ENCODE measurements at places on chromosomes 1 and 21.

GRCh38 chr1:54736685-54737084, 21.0 kb downstream of the TTC4 start:
- DNase-seq, result no peak

- DNase-seq, result no peak
Measured at GRCh38 chr1:114660238-114660637, 9.6 kb downstream of the DENND2C start.

DNA sequence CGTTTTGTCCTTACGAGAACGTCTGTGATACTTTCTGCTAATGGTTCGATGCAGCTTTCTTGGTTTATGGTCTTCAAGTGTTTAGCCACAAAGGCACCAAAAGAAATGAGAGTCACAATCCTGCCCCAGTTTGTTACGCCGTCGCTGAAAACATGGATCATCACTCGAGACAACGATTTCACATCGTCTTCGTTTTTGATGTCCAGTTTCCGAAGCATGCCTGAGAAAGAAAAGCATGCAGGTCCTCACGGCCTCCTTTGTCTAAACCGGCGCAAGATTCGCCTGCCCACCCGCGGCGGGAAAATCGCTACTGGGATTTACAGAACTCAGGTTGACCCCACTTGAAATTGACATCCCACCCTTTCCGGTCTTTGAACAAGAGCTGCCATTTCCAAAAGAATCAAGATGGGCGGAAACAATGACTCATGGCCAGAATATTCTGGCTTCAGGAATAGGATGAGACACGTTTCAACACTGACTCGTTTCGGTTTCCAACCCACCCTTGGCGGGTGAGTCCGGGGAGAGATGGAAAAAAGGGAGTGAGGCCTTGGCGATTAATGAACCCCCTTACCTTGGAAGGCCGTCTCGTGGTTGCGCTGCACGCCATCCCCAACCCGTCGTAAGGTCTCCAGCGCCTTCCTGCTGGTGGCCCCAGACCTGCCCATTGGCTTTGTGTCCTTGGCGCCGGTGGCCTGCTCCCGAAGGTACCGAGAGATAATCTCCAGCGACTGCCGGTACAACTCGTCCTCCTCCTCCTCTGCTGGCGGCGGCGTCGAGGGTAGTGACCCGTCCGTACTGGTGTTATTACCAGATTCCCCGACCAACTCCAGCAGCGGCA, 919 bp downstream of the MCL1 start:
- no peak for DNase-seq

DNA sequence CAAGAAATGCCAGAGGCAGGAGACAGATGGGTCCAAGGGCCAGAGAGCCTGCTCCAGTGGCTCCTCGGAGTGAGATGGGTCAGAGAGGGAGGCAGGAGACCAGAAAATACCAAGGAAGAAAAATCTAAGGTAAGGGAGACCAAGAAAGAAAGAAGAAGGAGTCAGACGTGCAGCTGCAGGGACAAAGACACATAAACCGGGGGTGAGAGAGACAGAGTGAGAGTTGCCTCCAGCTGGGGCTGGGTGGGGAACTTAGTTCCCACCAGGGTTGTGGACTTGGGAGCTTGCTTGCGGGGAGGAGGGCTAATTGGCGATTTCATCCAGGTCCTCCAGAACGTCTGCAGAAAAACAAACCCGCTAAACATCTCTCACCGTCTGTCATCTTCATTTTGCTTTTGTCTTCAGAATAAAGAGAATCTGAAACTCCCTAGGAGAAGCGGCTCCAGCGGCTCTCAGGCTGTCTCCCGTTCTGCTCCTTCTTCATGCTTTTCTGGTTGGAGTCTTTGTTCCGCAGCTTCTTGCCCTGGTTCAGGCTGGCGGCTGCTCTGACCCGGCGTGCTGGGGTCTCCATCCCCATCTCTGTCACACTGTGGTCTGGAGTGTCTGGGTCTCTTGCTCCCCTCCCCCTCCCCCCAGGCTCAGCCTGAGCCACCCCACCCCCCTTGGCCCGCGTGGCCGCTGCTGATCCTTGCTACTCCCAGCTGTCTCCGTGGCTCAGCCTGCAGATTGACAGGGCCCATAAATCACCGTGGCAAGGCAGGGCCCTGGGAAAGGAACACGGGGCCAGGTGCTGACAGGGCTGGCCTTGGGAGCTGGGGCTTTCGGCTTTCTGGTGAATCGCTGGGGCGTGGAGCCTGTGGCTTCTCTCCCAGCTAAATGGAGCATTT, 66.6 kb downstream of the UBIAD1 start:
- no peak for DNase-seq

DNA sequence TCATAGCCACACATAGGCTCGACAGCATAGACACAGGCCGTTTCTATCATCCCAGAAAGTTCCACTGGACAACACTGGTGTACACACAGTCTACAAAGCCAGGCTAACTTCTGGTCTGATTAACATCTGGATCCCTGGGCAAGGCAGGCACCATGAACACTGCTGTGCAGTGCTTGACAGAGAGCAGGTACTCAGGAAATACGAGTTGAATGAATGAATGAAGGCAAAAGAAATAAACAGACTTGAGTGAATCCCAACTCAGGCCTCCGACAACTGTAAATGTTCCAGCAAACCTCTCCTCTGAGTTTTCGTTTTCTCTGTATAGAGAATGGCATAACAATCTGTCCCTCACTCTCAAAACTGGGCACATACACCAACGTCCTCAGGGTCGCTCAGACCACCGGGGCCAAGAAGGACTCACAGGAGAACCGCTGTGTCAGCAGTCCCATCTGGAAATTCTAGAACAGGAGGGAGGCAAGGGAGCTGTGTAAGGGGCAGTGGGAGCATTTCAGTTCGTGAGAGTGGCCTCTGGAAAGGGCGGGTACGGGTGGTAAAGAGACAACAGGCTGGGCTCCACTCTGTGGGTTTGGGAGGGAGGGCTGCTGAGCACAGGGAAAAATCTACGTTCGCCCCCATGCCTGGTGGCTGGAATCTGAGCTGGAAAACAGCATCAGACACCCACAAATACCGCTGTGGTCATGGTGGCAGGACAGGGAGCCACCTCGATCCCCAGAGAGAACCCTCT, 15.1 kb upstream of the ECE1 start:
- no peak for DNase-seq

DNA sequence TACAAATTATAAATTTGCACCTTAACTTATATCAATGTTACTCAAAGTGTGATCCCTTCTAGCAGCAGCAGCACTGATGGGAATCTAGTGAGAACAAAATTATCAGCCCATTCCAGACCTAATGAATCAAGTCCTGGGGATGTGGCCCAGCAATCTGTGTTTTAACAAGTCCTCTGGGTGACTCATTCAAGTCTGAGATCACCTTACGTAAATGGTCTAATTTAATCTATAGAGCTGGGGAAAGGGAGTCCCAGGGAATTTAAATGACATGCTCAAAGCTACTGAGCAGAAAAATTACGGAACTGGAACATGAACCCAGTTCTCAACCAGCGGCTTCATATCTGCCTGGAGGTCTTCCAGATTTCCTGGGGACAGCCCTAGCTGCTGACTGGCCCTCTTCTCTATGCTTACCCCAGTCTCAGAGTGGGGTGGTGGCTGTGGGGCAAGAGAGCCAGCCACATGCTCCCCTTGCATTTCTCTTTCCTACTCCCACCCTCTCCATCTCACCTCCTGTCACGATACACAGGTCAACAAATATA, 220.0 kb downstream of the TM2D1 start:
- no peak for DNase-seq

DNA sequence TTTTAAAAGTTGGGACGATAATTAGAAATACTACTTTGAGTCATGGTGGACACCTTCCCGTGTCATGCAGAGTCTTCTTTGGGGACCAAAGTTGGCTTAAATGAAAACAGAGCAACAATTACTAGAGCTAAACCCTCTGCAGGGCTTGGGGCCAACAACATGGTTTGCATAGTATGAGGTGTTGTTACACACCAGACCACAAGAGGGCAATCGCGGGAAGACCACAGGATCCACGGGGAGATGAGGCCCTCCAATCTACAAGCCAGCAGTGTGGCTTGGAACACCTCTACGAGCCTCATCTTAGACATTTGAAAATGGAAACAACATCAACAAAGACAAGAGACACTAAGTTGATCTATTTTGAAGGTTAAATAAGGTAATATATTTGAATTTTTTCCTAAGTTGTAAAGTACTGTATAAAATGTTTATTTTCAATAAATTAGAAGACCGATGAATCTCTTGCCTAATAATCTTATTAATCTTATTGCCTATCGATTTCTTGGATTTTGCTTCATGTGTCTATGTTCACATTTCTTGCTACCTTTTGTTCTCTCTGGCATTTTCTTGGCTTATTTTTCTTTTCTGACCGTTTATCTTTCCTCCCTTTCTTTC, 8.2 kb upstream of the SMCP start:
- DNase-seq, result no peak

GRCh38 chr1:55446351-55446750, 231.2 kb upstream of the USP24 start:
- DNase-seq, result no peak

DNA sequence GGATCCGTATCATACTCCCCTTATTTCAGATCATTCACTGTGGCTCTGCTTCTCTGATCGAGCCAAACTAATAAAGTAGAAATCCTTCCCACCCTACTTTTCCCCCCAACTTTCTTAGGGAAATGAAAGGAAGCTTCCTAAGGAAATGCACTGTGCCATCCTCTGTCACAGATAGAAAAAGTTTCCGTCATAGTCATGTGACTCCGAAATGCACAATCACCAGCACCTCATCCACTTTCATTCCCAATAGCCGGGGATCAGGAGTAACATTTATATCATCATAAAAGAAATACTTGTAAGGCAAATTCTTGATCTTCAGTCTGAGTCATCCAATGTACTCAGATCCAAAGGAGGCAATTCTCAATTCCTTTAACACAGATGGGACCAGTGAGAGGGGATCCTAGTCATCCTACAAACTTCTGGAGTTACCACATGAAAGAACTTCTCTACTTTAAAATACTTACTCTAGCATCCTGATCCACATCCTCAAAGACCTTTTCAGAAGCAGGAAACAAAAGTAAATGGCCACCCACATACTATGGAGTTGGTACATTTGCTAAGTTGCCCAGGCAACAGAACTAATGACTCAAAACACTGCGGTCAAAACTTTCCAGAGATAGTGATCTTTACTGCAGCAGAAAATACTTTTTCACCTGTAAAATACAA, 97.8 kb upstream of the ZC3H11B start:
- peak; percentile 15 for DNase-seq

- no peak for DNase-seq
Measured at GRCh38 chr1:37174876-37175275, 140.6 kb upstream of the GRIK3 start.

DNA sequence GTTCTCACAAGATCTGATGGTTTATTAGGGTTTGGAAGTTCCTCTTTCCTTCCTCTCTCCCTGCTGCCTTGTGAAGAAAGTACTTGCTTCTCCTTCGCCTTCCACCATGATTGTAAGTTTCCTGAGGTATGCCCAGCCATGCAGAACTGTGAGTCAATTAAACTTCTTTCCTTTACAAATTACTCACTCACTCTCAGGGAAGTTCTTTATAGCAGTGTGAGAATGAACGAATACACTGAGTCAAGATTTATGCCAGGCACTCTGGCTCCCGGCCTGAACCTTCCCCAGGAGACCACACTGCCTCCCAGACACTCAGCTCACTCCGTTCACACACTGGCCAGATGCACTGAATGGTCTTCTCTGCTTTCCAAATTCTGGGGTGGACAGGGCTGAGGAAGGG, 308.3 kb upstream of the AJAP1 start:
- DNase-seq, result no peak

DNA sequence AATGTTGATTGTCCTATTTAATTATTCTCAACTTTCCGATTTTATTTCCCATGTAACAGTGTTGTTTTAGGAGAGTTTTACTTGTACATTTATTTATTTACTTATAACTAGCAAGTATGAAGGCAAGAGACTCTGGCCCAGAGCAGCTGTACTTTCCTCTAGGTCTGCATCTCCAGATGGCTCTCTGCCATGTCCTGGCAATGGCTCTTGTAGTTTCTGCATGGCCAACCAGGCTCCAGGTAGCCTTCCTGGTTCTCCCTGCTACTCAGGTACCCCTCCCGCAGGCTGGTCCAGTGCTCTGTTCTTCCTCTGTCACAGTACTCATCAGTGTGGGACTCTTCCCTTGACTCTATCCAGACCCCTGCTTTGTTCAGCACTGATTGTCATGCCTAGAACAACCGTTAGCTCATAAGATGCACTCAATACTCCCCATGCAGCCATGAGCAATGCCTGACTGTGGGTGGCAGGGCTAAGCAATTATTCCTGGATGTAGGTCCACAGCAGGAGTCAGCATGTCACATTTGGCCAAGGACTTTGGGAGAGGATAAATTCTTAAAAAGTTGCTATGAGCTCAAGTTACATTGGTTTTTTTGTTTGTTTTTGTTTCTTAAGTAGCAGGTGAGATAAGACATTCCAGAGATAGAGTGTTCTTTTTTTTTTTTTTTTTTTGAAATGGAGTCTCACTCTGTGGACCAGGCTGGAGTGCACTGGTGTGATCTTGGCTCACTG, 10.9 kb upstream of the IL20 start:
- no peak for DNase-seq
